ENCODE measurements at places on chromosomes 1 and 21. TPM values are rescaled to one million over a fixed set of nuclear protein-coding genes. Genes with fewer than 3 reads are reported as not detected.

GRCh38 chr1:50603274-50604271 is 180.3 kb upstream of the DMRTA2 start:
- H3K27ac ChIP-seq, result no peak overlapping the region
- H3K4me1 ChIP-seq, result no peaks in the 10 kb centered on the region
- H3K36me3 ChIP-seq, result peaks cover 3% of the 10 kb centered on the region
- H3K27me3 ChIP-seq, result no peaks in the 10 kb centered on the region
- H3K4me3 ChIP-seq, result no peak overlapping the region
- DNase-seq, result no peak

- H3K4me1 ChIP-seq, result peaks cover 16% of the 10 kb centered on the region
- H3K27ac ChIP-seq, result no peak overlapping the region
- H3K27me3 ChIP-seq, result peaks cover 71% of the 10 kb centered on the region
- H3K36me3 ChIP-seq, result no peaks in the 10 kb centered on the region
- DNase-seq, result no peak
Measured at GRCh38 chr1:90840352-90840751, 123.2 kb upstream of the BARHL2 start.

- DNase-seq, result peak; percentile 82
- peaks cover 15% of the 10 kb centered on the region for H3K36me3 ChIP-seq
- peak within 1 kb of the TSS; percentile 91 for H3K27ac ChIP-seq
- no peaks in the 10 kb centered on the region for H3K27me3 ChIP-seq
- peak within 1 kb of the TSS; percentile 71 for H3K4me3 ChIP-seq
- peaks cover 11% of the 10 kb centered on the region for H3K4me1 ChIP-seq
Measured at GRCh38 chr1:103525607-103526507, at the start of gene RNPC3. RNPC3 (plus strand) TSS chr1:103525699; CDS start chr1:103526071, 372 bp downstream.

DNA sequence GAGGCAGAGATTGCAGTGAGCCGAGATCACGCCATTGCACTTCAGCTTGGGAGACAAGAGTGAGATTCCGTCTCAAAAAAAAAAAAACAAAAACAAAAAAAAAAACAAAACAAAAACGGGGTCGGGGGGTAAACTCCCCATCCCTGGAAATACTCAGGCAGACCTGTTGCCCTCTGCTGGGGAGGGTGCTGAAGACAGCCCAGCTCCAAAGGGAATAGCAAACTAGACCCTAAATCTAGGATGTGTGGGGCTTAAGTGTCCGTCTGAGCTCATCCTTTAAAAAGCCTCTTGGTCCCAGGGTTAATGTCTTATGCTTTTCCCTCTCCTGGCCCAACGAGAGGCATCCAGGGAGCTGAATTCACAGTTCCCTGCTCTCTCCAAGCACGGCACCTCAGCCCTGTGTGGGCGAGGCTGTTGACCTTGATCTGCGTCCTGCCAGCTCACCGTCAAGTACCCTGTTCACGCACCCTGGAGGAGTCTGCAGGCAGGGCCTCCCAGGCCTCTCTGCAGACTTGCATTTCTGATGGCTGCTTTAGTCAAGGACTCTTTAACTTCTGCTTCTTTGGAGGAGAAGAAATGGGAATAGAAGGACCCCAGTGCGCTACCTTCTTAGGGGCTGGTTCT is 22.3 kb downstream of the KCND3 start:
- no peaks in the 10 kb centered on the region for H3K36me3 ChIP-seq
- no peak overlapping the region for H3K4me3 ChIP-seq
- peaks cover 10% of the 10 kb centered on the region for H3K27me3 ChIP-seq
- no peaks in the 10 kb centered on the region for H3K4me1 ChIP-seq
- H3K27ac ChIP-seq, result no peak overlapping the region

GRCh38 chr21:37861561-37861960 is 54.7 kb downstream of the KCNJ6 start:
- H3K4me3 ChIP-seq, result no peak overlapping the region
- no peak overlapping the region for H3K27ac ChIP-seq
- H3K4me1 ChIP-seq, result no peaks in the 10 kb centered on the region
- no peaks in the 10 kb centered on the region for H3K27me3 ChIP-seq

DNA sequence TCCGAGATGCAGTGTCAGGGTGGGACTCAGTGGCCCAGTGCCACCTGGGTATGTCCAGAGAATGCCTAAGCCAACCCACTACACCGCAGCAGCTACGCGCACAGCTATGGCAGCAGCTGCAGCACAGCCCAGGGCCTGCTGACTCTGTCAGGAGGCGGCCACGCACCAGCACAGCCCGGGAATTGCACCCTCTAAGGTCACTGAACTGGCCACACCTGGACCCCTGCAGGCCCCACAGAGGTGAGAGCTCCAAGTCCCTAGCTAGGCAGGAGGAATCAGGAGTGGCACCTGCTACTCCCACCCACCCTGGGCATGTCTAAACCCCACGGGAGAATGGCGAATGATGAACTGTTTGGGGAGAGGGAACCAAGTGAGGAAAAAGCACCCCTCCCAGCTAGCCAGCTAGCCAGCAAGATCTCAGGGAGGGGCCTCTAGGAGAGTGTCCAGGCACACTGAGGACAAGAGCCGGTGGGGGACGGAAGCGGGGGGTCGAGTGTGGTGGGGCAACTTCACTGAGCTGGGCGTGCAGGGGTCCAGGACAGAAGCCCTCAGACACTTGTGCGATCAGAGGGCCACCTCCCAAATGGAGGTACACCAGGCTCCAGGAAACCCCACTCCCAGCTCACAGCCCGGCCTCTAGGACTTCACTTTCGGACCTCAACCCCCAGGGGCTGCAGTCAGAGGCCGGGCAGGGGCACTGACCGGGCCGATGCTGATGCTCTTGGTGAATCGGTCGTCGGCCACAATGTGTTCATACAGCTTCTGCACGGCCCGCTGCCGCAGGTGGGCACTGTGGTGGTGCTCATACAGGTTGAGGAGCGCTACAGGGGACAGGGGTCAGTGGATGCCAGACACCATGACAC is 13.9 kb downstream of the LSS start:
- no peak overlapping the region for H3K4me3 ChIP-seq
- H3K36me3 ChIP-seq, result peaks cover 16% of the 10 kb centered on the region
- no peaks in the 10 kb centered on the region for H3K4me1 ChIP-seq
- H3K27ac ChIP-seq, result no peak overlapping the region
- H3K27me3 ChIP-seq, result no peaks in the 10 kb centered on the region

- DNase-seq, result no peak
- no peaks in the 10 kb centered on the region for H3K4me1 ChIP-seq
- no peak overlapping the region for H3K27ac ChIP-seq
- H3K4me3 ChIP-seq, result no peak overlapping the region
- H3K36me3 ChIP-seq, result no peaks in the 10 kb centered on the region
Measured at GRCh38 chr1:3290915-3291314, 163.6 kb upstream of the ARHGEF16 start.

DNA sequence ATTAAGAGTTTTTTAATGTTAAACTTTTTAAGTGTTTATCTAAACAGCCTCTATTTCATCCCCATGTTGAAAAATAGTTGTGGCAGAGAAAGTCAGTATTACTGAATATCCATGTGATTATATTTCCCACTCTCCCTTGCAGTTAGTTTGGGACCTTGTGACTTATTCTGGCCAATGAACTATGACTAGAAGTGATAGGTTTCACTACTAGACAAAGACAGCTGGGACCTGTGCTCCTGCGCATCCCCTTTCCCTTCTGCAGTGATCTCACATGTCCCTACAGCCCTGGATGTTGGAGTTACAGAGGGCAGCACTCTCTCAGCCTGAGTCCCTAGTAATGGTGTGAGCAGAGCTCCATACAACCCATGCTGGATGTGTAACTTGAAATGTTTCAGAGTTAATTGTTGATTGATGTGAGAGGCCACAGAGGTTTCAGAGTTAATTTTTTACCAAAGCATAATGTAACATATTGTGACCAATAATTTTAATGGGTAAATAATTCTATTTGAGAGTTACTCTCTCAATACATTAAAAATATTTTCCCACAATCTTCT is 18.7 kb upstream of the SAMD13 start:
- H3K27me3 ChIP-seq, result no peaks in the 10 kb centered on the region
- H3K36me3 ChIP-seq, result no peaks in the 10 kb centered on the region
- DNase-seq, result no peak
- no peaks in the 10 kb centered on the region for H3K4me1 ChIP-seq

DNA sequence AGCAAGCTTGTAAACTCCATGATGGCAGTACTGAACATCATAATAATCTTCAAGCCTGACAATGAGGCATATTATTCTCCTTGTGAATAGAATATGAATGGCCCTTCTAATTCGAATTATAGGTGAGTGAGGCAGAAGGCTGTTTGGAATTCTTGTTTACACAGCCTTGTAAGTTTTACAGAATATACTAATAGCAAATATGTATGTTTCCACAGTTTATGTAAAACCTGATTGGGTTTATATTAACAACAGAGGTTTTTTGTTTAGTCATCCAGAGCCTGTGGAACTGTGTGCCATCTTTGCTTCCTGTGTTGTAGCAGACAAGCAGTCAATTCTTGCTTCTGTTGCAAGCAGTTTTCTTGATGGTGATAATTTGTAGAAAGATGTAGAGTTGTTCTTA is 8.0 kb downstream of the OSBPL9 start:
- H3K4me3 ChIP-seq, result no peak overlapping the region
- no peaks in the 10 kb centered on the region for H3K4me1 ChIP-seq
- DNase-seq, result no peak
- no peak overlapping the region for H3K27ac ChIP-seq
- no peaks in the 10 kb centered on the region for H3K27me3 ChIP-seq

- H3K36me3 ChIP-seq, result no peaks in the 10 kb centered on the region
- no peak overlapping the region for H3K4me3 ChIP-seq
- no peak for DNase-seq
- H3K27ac ChIP-seq, result no peak overlapping the region
Measured at GRCh38 chr1:58900396-58900795, 116.5 kb upstream of the JUN start.

DNA sequence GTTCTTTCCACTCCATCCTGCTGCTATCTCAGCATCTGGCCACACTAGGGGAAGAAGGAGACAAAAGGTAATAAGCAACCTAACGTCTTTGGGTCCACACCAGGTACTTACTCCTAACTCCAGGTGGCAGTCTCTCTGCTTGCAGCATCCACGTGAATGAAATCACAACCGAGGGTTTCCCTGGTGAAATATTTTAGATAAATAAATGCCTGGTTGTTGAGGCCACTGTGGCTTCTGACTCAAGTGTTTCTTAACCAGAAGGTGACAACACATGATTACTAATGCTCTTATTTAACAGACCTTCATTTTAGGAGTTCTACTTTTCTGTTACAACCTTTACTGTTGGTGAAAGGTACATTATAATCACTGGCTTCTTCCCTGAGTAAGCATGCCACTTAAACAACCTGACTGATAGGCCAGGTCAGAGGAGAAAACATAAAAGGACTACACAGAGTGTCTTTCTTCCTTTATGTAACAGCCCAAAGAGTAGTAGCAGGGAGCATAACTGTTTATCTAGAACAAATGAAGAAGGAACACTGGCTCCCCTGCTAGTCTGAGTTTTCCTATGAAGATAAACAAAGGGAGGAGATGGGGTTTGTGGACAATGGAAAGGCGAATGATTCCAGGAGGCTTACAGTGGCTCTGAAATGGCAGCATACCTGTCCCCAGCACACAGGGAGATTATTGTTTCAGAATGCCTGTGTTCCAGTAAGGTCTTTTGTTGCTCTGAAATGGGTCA is 59.9 kb downstream of the SYT6 start:
- no peak overlapping the region for H3K27ac ChIP-seq
- H3K4me1 ChIP-seq, result peaks cover 3% of the 10 kb centered on the region
- H3K4me3 ChIP-seq, result no peak overlapping the region
- DNase-seq, result no peak
- no peaks in the 10 kb centered on the region for H3K27me3 ChIP-seq

- H3K36me3 ChIP-seq, result no peaks in the 10 kb centered on the region
- no peak overlapping the region for H3K27ac ChIP-seq
- no peak for DNase-seq
- H3K27me3 ChIP-seq, result no peaks in the 10 kb centered on the region
- H3K4me1 ChIP-seq, result no peaks in the 10 kb centered on the region
Measured at GRCh38 chr1:93463960-93464359, 16.0 kb downstream of the FNBP1L start.

DNA sequence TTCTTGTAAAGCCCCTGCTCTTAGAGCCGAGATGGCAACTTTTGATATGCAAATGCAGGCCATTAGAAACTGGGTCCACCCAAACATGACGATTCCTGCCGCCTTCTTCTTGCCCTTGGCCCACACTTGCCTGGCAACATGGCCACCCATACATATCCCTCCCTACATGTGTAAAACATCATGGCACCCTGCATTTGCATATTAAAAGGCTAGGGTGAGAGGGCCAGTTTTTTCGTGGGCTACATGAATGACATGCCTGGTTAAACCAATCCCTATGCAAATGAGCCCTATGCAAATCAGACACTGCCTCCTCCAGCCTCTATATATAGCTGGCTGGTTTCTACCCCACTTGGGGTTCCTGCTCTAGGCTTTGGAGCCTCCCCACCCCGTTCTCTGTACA is 18.8 kb downstream of the PLA2G2A start:
- no peaks in the 10 kb centered on the region for H3K36me3 ChIP-seq
- peaks cover 6% of the 10 kb centered on the region for H3K27me3 ChIP-seq

The KRTAP19-7 gene
- total RNA-seq, result not detected

The BATF3 gene
- total RNA-seq, result 1.2 TPM

The TNFSF18 gene
- total RNA-seq, result not detected

The C2CD4D gene
- 0.88 TPM for total RNA-seq

The KIF26B gene
- not detected for total RNA-seq

The OR2L13 gene
- not detected for total RNA-seq

The MAN1C1 gene
- 44.4 TPM for total RNA-seq

The C1orf185 gene
- not detected for total RNA-seq

The RNF19B gene
- 37.4 TPM for total RNA-seq

Data from CD4-positive, alpha-beta T cell (primary cell).